ENCODE measurements at places on chromosomes 2 and 18. TPM values are rescaled to one million over a fixed set of nuclear protein-coding genes. Genes with fewer than 3 reads are reported as not detected.

TMEM178A gene
- 25.1 TPM for total RNA-seq

HTR2B gene
- total RNA-seq = 0.62 TPM

PCGF1 gene
- total RNA-seq = 6.4 TPM

ZSWIM2 gene
- total RNA-seq = 1.2 TPM

GAL3ST2 gene
- total RNA-seq = 0.16 TPM

NR4A2 gene
- total RNA-seq = 7.8 TPM

ADAM17 gene
- 31.2 TPM for total RNA-seq

PLEK gene
- total RNA-seq = 3.0 TPM

MOGAT1 gene
- total RNA-seq = not detected

SCN7A gene
- total RNA-seq = 1.6 TPM

SCN2A gene
- total RNA-seq = 219 TPM

CYP26B1 gene
- 3.1 TPM for total RNA-seq

PSMD1 gene
- total RNA-seq = 111 TPM

TNFAIP6 gene
- 0.31 TPM for total RNA-seq

PSTPIP2 gene
- total RNA-seq = 1.6 TPM

LOXHD1 gene
- total RNA-seq = 0.16 TPM

CABLES1 gene
- 6.7 TPM for total RNA-seq
